ENCODE measurements at places on chromosomes 2 and 18. TPM values are rescaled to one million over a fixed set of nuclear protein-coding genes. Genes with fewer than 3 reads are reported as not detected.

RESP18 gene
- total RNA-seq, result not detected

DNA sequence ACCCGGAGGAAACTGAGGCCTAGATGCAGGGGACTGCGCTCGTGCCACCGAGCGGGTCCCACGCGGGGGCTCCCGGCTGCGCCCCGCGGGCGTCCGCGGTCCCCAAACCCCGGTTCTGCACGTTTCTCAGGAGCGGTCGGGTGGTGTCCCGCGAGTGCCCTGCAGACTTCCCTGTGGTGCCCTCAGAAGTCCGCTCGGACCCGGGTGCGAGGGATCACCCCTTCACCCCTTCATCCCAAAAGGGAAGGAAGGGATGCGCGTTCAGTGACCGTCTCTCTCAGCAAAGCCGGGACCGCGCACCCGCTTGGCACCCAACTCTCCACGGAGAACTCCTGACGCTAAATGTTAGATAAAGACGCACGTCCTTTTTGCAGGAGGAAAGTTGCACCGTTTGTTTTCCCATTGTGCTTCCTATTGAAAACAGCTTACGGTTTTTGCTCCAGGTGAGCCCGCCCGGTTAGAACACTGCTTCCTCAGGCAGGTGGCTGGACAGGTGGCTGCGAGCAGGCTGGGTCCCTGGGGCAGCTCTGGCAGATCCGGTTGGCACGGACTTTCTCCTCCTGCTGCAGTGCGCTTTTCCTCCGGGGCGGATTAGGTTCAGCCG lies 779 bp downstream of the DGKD start:
- H3K4me3 ChIP-seq, result peak overlapping the region; percentile 79
- DNase-seq, result no peak
- H3K27ac ChIP-seq, result peak overlapping the region; percentile 18
- H3K27me3 ChIP-seq, result no peaks in the 10 kb centered on the region

ELOA2 gene
- total RNA-seq, result not detected

MATN3 gene
- not detected for total RNA-seq

DNA sequence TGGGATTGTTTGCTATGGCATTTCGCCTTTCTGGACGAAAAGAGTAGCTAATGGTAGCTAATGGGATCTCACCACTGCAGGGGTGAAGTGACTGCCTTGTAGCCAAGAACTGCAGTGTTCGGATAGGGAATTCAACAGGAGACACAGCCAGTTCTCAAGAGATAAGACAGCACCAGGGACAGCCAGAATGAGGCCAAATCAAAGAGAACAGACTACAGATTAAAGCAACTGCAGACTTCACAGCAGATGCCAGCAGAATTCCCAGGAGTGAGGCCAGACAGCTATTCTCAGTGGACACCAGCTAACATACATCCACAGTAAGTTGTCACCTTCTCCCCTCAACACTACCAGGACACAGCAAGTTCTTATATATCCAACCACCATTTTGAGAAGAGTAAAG lies 124.0 kb downstream of the PLA2R1 start:
- no peak overlapping the region for H3K27ac ChIP-seq
- DNase-seq, result no peak
- peaks cover 3% of the 10 kb centered on the region for H3K27me3 ChIP-seq
- no peaks in the 10 kb centered on the region for H3K4me1 ChIP-seq

DNA sequence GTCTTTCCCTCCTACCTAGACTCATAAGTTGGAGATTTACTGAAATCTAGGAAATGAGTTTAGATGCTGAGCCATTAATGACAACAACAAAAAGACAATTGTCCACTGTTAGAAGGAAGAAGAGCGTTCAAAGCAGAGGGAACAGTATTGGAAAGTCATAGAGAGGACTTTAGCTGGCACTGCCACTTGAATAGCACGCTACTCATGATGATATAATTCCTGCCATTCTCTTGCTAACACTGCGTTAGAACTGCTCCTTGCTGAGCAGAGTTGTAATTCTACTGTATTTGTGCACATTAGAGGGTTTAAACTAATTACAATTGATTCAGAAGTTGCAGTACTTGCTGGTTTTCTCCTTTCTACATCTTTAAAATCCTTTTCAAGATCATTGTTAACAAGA lies 9.0 kb upstream of the AFTPH start:
- no peaks in the 10 kb centered on the region for H3K36me3 ChIP-seq
- H3K27me3 ChIP-seq, result peaks cover 20% of the 10 kb centered on the region
- H3K27ac ChIP-seq, result no peak overlapping the region
- H3K4me3 ChIP-seq, result no peak overlapping the region

CTAGE1 gene
- not detected for total RNA-seq

- DNase-seq, result peak; percentile 57
- H3K4me1 ChIP-seq, result peaks cover 5% of the 10 kb centered on the region
- H3K4me3 ChIP-seq, result no peak overlapping the region
- H3K27me3 ChIP-seq, result no peaks in the 10 kb centered on the region
These were observed 50.8 kb downstream of the WIPF1 start for GRCh38 chr2:174546519-174547506.

FEV gene
- not detected for total RNA-seq

NEUROD1 gene
- total RNA-seq, result not detected

CBLN2 gene
- total RNA-seq, result not detected

KATNAL2 gene
- 0.35 TPM for total RNA-seq
